ENCODE measurements at places on chromosomes 16 and 17. TPM values are rescaled to one million over a fixed set of nuclear protein-coding genes. Genes with fewer than 3 reads are reported as not detected.

GRCh38 chr17:48818361-48818841, 1.4 kb upstream of the TTLL6 start:
- DNase-seq = no peak

Gene LYRM9
- 5.1 TPM for total RNA-seq

- peak; percentile 38 for DNase-seq
Observed at GRCh38 chr16:66418165-66418962, 8.7 kb upstream of the BEAN1 start.

- DNase-seq = no peak
Observed at GRCh38 chr17:55340686-55341085, 75.9 kb downstream of the HLF start.

Gene SLC47A1
- total RNA-seq = not detected

Data from activated CD8-positive, alpha-beta memory T cell treated with anti-CD3 and anti-CD28 coated beads, Interleukin-2, amount 10 ng/mL, durations not matched to agents 7 days and 5 days (primary cell).